ENCODE measurements at places on chromosomes 2 and 18.

GRCh38 chr2:132949108-132949507 lies 279.1 kb upstream of the LYPD1 start:
- DNase-seq = no peak

DNA sequence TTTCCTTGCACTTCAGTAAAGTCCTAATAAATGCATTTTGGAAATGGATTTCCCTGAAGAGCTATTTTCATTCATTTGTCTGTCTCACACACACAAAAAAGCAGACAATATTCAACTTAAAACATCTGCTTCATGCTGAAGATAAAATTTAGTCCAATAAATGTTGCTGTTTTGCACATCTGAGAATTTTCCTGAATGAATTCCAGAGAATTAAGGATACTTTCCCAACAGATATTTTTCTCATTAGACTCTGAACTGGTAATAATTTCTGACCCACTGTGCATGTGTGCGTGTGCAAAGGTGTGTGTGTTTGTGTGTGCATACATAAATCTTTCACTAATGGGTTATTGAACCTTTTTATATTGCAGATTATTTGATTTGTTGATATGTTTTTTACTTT lies 390.2 kb upstream of the TMEFF2 start:
- DNase-seq = no peak

DNA sequence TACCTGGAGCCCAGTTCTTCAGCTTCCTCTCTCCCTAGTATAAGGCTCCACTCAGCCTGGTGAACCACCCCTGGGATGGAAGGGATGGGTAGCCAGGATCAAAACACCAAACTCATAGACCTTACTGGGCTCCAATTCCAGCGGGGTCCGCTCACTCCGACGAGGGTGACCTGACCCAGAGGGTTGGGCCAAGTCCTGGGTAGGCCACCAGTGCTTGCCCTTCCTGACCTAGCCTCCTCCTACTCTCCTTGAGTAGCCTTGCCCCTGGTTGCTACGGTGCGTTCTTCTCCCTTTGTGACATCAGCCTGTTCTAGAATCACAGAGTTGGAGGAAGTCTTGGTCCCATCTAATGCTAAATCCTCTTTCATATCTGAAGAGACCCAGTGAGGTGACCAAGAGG lies 537 bp upstream of the STAT4 start:
- DNase-seq = no peak

DNA sequence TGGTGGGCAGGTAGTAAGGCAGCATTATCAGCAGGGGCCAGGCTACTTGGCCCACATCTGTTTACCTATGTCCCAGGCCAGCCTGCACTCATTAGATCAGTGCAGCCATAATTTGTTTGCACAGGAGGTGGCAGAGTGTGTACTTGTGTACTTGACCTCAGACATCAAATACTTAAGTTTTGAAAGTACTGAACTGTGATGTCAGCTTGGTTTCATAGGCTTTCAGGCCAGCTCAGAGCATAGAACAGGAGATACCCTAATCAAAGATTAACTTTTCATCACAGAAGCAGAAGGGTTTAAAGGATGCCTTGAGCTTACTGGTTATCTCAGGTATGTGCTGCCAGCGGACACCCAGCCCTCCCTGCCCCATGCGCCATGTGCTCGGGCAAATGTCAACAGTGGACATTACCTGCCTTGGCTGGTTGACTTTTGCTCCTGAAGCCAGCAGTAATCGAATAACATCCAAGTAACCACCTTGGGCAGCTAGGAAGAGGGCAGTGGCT lies 33.2 kb downstream of the ANKRD29 start:
- DNase-seq = no peak

DNA sequence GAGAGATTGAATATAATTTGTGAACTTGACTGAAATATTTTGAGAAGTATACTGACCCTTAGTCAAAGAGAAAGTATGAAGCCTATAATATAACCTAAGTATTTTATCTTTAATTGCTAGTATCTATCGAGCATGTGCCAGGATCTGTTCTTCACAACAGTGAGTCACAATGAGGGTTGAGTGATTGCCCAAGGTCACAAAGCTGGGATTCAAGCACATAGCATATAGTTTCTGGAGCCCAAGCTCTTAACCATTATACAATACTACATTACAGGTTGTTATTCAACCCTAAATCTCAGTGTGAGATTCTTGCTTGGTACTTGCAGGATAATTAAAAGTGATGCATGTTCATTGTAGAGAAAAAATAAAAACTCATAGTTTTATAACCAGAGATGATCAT lies 97.2 kb downstream of the RAB3GAP1 start:
- no peak for DNase-seq
